ENCODE measurements at places on chromosomes 4 and X. TPM values are rescaled to one million over a fixed set of nuclear protein-coding genes. Genes with fewer than 3 reads are reported as not detected.

The USP17L17 gene
- total RNA-seq: not detected

The PASD1 gene
- not detected for total RNA-seq

The CTAG2 gene
- total RNA-seq: not detected

The H2BW2 gene
- total RNA-seq: not detected

The CPEB2 gene
- 1.2 TPM for total RNA-seq

The G3BP2 gene
- total RNA-seq: 59.4 TPM

The ARR3 gene
- total RNA-seq: not detected

The CT47C1 gene
- not detected for total RNA-seq
